ENCODE measurements at places on chromosomes 2 and 18.

GRCh38 chr2:237636578-237636977, 9.2 kb downstream of the LRRFIP1 start:
- DNase-seq: no peak

DNA sequence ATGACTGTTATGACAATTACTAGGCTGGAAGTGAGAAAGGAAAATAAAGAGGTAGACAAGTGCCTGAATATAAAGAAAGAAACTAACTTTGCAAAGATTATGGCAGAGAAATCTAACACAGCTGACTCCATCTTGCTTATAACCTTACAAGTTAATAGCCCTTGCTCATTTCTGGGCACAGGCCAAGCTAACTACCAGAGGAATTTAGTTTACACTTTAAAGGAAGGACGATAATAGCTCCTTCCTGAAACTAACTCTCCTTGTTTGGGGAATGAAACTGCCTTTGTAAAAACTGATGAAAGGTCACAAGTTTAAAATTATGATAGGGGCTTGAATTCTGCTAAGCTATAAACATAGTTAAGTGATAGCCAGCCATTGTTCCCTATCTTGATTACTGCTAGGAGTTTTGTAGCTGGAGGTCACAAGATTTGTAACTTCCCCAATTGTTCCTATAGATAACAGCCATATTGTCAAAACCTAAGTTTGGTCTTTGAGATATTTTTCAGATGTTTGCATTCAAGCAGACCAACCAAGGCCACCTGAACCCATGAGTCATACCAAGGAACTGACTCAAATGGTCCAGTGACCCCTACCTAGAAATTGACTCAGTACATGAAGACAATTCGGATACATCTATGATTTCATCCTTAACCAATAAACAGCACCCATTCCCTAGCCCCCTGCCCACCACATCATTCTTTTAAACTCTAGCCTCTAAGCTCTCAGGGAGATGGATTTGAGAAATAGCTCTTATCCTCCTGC, 209.2 kb upstream of the LRATD1 start:
- DNase-seq: no peak

DNA sequence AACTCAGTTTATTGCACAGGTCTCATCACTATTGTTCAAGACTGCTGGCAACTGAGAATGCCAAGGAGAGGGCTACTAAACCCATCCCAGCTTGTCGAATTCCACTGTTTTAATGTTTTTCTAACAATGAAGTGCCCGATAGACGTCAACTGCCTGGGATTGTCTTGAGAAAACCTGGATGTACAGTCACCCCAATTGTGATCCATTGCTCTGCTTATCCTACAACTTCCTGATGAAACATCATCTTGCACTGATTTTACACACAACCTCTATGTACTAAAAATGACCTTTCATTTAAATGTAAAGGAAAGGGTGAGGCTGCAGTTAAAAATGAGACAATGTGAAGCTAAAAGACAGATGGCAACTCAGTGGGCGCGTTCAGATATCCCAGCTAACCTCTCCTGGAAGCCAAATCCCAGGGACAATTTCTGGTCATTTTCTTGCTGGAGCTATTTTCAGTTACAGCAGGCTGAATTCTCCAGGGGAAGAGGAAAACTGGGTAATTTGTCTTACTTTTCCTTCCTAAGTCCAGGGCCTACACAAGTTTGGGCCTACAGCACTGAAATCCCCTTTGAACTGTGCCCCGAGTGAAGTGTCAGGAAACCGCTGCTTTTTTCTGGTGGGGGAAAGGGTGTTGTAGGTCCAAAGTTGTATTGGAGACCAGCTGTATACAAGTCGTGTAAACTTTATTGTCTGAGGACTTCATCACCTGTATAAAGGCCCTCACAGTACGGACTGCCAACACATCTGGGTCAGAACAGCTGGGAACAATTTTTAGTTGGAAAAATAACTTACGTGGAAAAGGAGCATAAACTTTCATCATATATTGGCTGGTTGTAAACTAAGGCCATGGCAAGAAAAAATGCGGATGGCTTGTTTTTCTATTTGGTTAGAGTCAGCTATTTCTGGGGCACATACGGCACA, 68.9 kb upstream of the LTBP1 start:
- DNase-seq: no peak

- DNase-seq: no peak
Measured at GRCh38 chr2:38602136-38602731, 494 bp downstream of the HNRNPLL start.

DNA sequence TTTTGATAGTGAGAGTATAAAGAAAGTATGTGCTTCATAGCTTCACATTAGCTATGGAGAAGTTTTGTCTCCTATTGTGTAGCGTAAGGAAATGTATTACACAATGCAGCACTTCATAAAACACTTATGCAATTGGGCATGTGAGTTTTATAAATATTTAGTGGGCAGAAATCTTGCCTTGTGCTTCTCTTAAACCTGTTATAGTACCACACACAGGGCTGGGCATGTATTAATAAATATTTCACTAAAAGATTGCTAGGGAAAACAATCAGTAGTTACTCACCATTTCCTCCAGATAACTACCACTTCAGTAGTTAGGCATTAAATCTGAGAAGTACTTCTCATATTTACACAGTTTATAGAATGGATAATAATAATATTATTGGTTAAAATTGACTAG, 1080.8 kb upstream of the PIK3C3 start:
- DNase-seq: no peak

GRCh38 chr2:197307933-197308521, 2.6 kb downstream of the ANKRD44 start:
- DNase-seq: no peak
